ENCODE measurements at places on chromosomes 6 and 20. TPM values are rescaled to one million over a fixed set of nuclear protein-coding genes. Genes with fewer than 3 reads are reported as not detected.

The TGM3 gene
- not detected for total RNA-seq

The OR2H2 gene
- total RNA-seq = not detected

- H3K36me3 ChIP-seq = no peaks in the 10 kb centered on the region
- H3K4me3 ChIP-seq = no peak overlapping the region
- no peaks in the 10 kb centered on the region for H3K27me3 ChIP-seq
- DNase-seq = no peak
Measured at GRCh38 chr6:12467706-12468670, 177.8 kb downstream of the EDN1 start.

DNA sequence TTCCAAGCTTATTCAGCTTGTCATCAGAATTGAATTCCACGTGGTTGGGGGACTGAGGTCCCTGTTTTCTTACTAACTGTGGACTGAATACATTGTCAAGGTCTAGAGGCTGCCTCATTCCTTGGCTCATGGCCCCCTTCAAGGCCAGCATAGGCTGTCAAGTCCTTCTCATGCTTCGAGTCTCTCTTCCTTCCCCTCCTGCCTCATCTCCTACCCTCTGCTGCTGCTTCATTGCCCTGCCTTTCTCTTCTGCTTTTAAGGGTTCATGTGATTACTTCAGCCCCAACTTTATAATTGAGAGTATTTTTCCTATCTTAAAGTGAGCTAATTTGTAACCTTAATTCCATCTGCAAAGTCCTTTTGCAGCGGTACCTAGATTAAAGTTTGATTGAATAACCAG lies 27.6 kb upstream of the ZNF831 start:
- DNase-seq = no peak
- H3K27me3 ChIP-seq = no peaks in the 10 kb centered on the region

DNA sequence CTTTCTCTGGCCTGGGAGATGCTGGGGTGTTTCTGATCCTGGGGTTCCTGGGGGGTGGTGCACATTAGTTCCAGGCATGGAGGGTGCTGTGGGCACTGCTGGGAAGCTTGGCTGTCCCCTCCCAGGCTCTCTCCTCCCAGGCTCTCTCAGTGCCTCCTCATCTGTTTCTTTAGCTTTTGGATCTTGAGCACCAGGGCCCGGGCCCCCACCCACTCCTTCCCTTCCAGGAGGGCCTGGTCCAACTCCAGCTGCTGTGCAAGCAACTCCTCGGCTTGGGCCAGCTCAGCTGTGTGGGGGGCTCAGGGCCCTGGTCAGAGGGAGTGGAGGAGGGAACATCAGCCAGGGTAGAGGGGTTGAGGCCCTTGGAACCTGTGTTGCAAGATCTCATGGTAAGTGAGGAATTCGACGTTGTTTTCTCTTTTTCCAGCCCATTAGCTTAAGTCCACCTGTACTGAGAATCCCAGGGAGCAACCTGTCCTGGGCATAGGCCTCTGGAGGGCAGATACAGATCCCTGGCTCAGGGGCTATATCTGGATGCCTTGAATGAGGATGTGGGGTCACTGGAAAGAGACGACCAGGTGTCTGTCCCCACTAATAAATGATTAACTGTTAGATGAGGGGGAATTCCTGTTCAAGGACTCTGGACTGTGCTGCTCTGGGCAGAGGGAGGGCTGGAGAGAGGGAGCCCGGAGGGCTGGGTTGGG lies 34.5 kb upstream of the HLA-A start:
- peak; percentile 30 for DNase-seq
- no peak overlapping the region for H3K4me3 ChIP-seq
- no peaks in the 10 kb centered on the region for H3K36me3 ChIP-seq
- peaks cover 16% of the 10 kb centered on the region for H3K4me1 ChIP-seq
- H3K27me3 ChIP-seq = no peaks in the 10 kb centered on the region
- no peak overlapping the region for H3K27ac ChIP-seq

- H3K36me3 ChIP-seq = no peaks in the 10 kb centered on the region
- DNase-seq = no peak
- no peaks in the 10 kb centered on the region for H3K4me1 ChIP-seq
- H3K27ac ChIP-seq = no peak overlapping the region
- H3K27me3 ChIP-seq = no peaks in the 10 kb centered on the region
- no peak overlapping the region for H3K4me3 ChIP-seq
Measured at GRCh38 chr6:79742030-79742429, 110.9 kb downstream of the SH3BGRL2 start.

The SNX3 gene
- total RNA-seq = 208 TPM

DNA sequence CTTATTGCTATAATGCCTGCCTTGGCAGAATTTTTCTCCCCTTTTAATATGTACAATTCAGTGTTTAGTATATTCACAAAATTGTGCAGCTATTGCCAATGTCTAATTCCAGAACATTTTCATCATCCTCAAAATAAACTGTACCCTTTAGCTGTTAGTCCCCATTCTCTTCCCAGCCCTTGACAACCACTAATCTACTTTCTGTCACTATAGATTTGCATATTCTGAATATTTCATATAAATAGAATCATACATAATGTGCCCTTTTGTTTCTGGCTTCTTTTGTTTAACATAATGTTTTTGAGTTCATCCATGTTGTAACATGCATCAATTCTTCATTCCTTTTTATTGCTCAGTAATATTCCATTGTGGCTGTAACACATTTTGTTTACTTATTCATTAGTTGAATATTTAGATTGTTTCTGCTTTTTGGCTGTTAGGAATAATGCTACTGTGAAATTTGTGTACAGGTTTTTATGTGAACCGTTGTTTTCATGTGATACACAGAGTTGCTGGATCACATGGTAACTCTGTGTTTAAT lies 22.4 kb downstream of the STK4 start:
- no peak overlapping the region for H3K4me3 ChIP-seq
- H3K27ac ChIP-seq = no peak overlapping the region
- peaks cover 7% of the 10 kb centered on the region for H3K36me3 ChIP-seq
- peaks cover 20% of the 10 kb centered on the region for H3K4me1 ChIP-seq

- H3K27ac ChIP-seq = no peak overlapping the region
- no peak for DNase-seq
- H3K4me3 ChIP-seq = no peak overlapping the region
Measured at GRCh38 chr6:105568751-105569150, 165.9 kb upstream of the PREP start.

GRCh38 chr6:27726619-27727023 lies 185.6 kb downstream of the OR2B2 start:
- H3K36me3 ChIP-seq = no peaks in the 10 kb centered on the region
- H3K27ac ChIP-seq = no peak overlapping the region
- H3K4me1 ChIP-seq = no peaks in the 10 kb centered on the region
- no peak for DNase-seq
- H3K27me3 ChIP-seq = peaks cover 3% of the 10 kb centered on the region

- peak; percentile 99 for DNase-seq
- no peak overlapping the region for H3K4me3 ChIP-seq
- H3K36me3 ChIP-seq = peaks cover 10% of the 10 kb centered on the region
- peaks cover 37% of the 10 kb centered on the region for H3K4me1 ChIP-seq
- peak overlapping the region; percentile 71 for H3K27ac ChIP-seq
- no peaks in the 10 kb centered on the region for H3K27me3 ChIP-seq
Measured at GRCh38 chr6:52503851-52504781, 72.7 kb downstream of the TRAM2 start.

GRCh38 chr20:22339946-22340345 lies 244.4 kb downstream of the FOXA2 start:
- H3K4me3 ChIP-seq = no peak overlapping the region
- H3K36me3 ChIP-seq = no peaks in the 10 kb centered on the region
- H3K4me1 ChIP-seq = no peaks in the 10 kb centered on the region
- H3K27ac ChIP-seq = no peak overlapping the region
- no peak for DNase-seq
- no peaks in the 10 kb centered on the region for H3K27me3 ChIP-seq

GRCh38 chr20:6007094-6007528 lies 46.7 kb downstream of the LRRN4 start:
- peaks cover 19% of the 10 kb centered on the region for H3K4me1 ChIP-seq
- peaks cover 15% of the 10 kb centered on the region for H3K36me3 ChIP-seq
- DNase-seq = no peak
- H3K27ac ChIP-seq = peak overlapping the region; percentile 14

DNA sequence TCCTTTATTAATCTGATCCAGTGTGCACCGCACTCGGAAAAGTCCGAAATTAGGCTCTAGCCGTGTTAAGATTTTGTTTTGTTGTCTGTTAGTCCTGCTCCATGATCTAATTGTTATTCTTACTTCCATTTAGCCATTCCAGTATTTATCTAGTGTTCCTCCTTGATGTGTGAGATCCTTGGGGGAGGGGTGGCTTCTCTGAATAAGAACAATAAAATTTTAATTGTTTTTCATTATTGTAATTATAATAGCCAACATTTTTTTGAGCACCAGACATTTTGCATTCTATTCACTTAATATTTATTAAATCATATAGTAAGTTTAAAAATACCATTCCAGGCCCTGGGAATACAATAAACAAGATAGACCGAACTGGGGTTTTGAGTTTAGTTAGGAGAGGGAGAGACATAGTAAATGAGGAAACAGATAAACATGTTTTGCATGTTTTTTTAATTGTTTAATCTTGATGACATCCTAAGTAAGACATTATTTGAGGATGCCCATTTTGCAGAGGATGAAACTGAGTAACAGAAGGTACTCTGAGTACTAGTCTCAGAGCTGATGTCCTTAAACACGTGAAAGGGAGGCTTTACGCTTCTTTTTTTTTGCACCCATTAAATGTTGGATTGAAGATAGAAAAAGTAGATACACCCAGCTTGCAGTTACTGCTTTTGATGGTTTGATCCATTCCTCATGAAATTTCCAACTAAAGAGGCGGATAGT lies 1.2 kb downstream of the CBFA2T2 start:
- H3K27ac ChIP-seq = peak overlapping the region; percentile 75
- H3K4me3 ChIP-seq = peak overlapping the region; percentile 95
- peaks cover 12% of the 10 kb centered on the region for H3K4me1 ChIP-seq
- H3K36me3 ChIP-seq = no peaks in the 10 kb centered on the region
- H3K27me3 ChIP-seq = no peaks in the 10 kb centered on the region

DNA sequence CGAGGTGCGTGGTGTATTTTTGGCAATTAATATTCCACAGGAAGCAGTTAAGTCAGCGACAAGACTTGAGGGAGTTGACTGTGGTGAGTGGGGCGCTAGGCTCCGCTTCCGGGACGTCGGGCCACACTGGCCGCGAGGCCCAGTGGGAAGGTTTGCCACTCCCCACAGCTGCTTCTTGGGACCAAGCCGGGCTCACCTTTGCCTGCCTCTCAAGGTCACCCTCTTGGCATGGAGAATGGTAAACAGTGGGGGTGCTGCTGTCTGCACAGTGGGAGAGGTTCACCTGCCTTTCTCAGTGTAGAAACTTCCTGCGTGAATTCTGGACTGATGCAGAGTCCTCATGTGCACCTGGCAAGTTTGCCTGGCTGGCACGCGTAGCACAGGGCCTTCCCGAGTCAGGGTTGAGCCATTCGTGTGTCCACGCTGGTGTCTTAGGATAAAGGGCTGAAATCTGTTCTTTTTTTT lies 6.4 kb downstream of the OSBPL2 start:
- DNase-seq = no peak
- peaks cover 15% of the 10 kb centered on the region for H3K4me1 ChIP-seq
- no peaks in the 10 kb centered on the region for H3K27me3 ChIP-seq

DNA sequence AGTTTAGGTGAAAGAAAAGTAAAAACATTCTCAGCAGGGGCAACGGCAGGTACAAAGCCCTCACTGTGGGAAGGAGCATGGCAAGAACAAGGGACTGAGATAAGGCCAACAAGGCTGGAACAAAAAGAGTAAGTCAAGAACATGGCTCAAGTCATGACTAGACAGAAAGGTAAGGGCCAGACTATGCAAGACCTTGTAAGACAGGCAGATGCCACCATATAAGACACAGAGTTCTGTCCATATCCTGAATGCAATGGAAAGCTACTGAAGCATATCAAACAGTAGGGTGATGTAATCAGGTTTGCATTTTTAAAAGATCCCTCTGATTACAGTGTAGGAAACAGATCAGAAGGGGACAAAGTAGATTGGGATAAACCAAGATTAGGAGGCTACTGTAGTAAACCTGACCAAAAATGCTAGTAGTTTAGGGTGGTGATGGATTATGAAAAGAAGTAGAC lies 5.5 kb downstream of the REV3L start:
- no peak overlapping the region for H3K27ac ChIP-seq
- no peak overlapping the region for H3K4me3 ChIP-seq
- no peak for DNase-seq
- no peaks in the 10 kb centered on the region for H3K36me3 ChIP-seq

The NMBR gene
- total RNA-seq = 0.33 TPM

GRCh38 chr6:44458551-44458950 lies 71.0 kb downstream of the CDC5L start:
- no peak overlapping the region for H3K27ac ChIP-seq
- peaks cover 7% of the 10 kb centered on the region for H3K4me1 ChIP-seq
- H3K4me3 ChIP-seq = no peak overlapping the region

GRCh38 chr6:109230453-109230852 lies 135.1 kb downstream of the CEP57L1 start:
- H3K36me3 ChIP-seq = no peaks in the 10 kb centered on the region
- H3K27ac ChIP-seq = no peak overlapping the region
- no peak overlapping the region for H3K4me3 ChIP-seq
- H3K27me3 ChIP-seq = no peaks in the 10 kb centered on the region

DNA sequence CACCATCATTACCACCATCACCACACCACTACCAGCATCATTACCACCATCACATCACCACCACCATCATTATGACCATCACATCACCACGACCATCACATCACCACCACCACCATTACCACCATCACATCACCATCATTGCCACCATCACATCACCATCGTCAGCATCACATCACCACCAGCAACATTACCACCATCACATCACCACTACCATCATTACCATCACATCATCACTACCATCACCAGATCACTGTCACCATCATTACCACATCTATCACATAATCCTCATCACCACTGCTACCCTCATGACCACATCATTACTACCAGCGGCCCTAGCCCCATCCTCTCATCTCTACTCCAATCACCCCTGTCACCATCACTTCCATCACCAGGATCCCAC lies 3.5 kb upstream of the SLC22A7 start:
- no peak for DNase-seq
- H3K36me3 ChIP-seq = no peaks in the 10 kb centered on the region
- no peaks in the 10 kb centered on the region for H3K27me3 ChIP-seq
- H3K4me3 ChIP-seq = no peak overlapping the region
- H3K4me1 ChIP-seq = no peaks in the 10 kb centered on the region

The DEF6 gene
- 5.5 TPM for total RNA-seq

DNA sequence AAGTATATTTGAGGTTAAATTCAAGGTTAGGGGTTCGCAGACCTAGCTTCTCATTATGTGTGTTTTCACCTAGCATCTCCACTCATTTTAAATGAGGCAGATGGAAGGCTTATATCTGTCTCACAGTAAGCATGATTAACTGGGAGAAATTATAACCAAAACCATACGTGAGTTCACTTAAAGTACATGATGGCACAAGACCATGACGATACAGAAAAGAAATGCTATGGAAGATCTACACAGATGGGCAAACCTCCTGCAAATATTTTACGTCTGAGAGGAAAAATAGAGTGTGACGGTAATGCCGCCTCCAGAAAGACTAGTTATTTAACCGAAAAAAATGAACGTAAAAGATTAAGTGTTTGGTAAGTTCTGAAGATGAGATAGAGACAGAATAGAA lies 337.8 kb downstream of the FARS2 start:
- no peak overlapping the region for H3K4me3 ChIP-seq
- no peak overlapping the region for H3K27ac ChIP-seq
- DNase-seq = no peak
- no peaks in the 10 kb centered on the region for H3K4me1 ChIP-seq
- H3K27me3 ChIP-seq = no peaks in the 10 kb centered on the region

GRCh38 chr6:131807644-131808459 lies at the start of gene ENPP1:
ENPP1 (plus strand) TSS chr6:131808020; CDS start chr6:131808036, 16 bp downstream.
- peak within 1 kb of the TSS; percentile 46 for H3K4me3 ChIP-seq
- peak within 1 kb of the TSS; percentile 86 for H3K27ac ChIP-seq
- H3K27me3 ChIP-seq = no peaks in the 10 kb centered on the region
- no peaks in the 10 kb centered on the region for H3K36me3 ChIP-seq
- peak; percentile 84 for DNase-seq

Measured in thyroid gland (tissue), 4 donors.